NCI-H1436 (cell line): ENCODE measurements at places on chromosomes 6 and 20.
A peak's percentile ranks its signal among the peaks of the same experiment; 100 is the strongest.

- no peak for DNase-seq
Measured at GRCh38 chr6:43386492-43386891, 17.0 kb upstream of the ZNF318 start.

DNA sequence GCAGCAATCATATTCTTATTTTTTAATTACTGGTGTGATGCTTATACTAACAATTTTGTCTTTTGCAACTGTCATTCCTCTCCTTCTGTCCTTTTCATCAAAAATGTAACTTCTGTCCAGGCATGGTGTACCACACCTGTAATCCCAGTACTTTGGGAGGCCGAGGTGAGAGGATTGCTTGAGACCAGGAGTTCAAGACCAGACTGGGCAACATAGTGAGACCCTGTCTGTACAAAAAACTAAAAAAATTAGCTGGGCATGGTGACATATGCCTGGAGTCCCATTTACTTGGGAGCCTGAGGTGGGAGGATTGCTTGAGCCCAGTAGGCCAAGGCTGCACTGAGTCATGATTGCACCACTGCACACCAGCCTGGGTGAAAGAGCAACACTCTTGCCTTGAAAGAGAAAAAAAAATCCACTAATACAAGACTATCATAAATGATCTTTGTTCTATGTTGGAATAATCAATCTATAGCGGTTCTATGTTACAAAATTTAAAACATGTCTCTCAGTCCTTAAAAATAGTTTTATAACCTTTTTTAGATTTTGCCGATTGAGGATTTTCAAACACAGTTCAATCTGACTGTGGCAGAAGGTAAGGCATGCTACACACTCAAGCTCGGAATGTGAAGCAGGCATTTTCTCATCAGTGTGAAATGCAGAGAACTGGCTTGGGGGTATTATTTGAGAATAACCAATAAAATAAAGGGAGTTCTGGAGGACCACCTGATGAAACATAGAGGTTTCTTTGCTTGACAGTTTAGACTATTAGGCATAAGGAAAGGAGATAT is 70.4 kb downstream of the ENPP1 start:
- DNase-seq: no peak

- DNase-seq: peak; percentile 16
Measured at GRCh38 chr6:137399881-137400443, 94.2 kb downstream of the OLIG3 start.

DNA sequence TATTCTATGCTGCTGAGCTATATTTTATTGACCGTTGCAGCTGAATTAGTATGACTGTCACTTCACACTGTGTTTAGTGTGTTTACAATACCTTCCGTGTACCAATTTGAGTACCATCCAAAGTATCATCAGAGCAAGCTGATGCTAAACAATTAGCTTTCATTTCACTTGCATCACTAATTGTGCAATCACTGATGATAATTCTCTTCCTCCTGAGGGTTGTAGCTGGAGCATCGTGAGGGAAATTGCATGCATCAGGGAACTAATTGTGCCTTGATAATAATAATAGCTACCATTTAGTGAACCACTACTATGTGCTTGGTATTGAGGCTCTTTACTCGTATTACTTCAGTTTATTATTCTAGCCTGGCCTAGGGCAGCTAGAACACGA is 384.8 kb upstream of the SOX4 start:
- peak; percentile 32 for DNase-seq

DNA sequence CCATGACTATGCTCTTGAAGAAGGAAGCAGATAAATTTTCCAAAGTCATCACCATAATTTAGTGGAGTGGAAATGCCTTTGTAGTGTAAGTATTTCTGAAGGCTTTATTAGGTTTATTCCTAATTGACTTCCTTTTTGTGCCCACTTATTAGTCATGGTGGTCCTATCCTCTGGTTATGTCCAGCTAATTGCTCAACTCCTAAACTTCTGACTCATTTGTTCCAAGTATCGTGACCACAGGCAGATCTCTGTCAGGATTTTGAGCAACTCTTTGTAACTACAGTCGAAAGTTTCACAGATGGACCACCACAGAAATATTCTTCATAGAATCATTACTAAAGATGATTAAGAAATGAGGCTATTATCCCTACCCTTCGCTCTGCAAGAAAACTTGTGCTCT is 315.6 kb upstream of the PTCHD4 start:
- no peak for DNase-seq
